ENCODE measurements at places on chromosomes 13 and 19.

GRCh38 chr13:45737571-45738017 is 35.5 kb downstream of the CBY2 start:
- peak; percentile 24 for DNase-seq

DNA sequence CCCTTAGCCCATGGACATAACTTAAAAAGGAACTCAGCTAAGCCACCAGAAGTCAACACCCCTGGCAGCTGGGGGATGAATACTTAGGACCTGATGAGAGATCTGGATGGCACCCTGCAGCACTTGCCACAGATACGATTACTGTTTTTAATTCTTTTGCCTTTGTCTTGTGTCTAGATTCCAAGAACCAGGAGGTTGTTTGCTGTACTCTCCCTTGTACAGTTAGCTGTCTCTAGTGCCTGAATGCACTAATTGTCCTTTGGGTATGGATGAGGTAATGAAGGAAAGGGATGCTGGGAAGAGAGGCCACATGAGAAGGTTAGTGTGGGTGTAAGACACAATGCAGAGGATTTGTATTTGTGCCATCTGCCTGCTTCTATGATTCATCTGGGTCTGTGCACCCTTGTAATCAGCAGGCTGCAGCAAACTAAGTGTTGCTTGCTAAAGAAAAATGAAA is 385.8 kb downstream of the KCNRG start:
- DNase-seq, result no peak

DNA sequence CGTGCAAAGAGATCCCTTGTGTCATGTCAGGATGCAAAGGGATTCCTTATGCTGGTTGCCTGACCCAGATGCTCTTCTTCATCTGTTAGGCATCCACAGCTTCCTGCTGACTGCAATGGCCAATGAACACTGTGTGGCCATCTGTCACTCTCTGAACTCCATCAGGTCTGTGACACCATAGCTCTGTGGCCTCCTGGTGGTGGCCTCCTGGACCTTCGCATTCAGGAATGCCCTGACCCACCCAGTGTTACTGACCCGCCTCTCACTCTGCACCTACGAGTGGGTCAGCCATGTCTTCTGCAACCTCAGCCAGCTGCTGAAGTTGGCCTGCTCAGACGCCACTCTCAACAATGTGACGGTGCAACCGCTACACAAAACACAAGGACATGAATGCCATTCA is 23.9 kb upstream of the TPM4 start:
- no peak for DNase-seq

DNA sequence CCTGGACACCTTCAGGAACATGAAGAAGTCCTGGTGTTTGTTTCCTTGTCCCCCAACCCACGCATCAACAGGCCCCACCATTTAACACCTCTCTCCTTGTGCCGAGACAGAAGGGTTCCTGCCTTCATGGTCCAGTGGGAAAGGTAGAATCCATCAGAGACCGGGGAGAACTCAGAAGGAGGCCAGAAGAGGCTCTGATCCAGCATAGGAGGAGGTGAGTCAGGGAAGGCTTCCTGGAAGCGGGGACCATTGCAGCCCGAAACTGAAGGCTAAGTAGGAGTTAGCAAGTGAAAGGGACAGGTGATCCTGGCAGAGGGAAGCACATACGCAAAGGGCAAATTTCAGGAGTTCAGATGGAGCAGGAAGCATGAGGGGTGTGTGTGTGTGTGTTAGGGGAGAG is 484 bp downstream of the ICAM3 start:
- DNase-seq, result no peak

DNA sequence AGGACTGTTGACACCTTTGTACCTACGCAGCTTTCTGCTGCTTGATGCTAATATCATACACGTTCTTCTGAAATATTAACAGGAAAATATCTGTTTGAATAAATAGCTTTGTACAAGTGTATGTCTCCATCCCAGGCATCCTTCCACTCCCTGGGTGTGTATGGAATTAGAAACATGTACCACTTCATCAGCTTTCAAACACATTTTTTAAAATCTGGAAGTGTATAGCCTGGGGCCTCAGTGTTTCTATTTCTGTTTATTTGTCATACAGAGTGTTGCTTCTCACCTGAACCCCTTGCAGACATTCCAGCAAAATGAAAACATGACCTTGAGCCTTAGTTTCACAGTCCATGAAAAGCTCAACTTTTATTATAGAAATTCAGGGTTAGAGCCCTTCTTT is 168.6 kb downstream of the ITGBL1 start:
- DNase-seq, result no peak

GRCh38 chr19:3324405-3324856 is 42.0 kb upstream of the NFIC start:
- peak; percentile 77 for DNase-seq
